ENCODE measurements at places on chromosomes 2 and 18.

DNA sequence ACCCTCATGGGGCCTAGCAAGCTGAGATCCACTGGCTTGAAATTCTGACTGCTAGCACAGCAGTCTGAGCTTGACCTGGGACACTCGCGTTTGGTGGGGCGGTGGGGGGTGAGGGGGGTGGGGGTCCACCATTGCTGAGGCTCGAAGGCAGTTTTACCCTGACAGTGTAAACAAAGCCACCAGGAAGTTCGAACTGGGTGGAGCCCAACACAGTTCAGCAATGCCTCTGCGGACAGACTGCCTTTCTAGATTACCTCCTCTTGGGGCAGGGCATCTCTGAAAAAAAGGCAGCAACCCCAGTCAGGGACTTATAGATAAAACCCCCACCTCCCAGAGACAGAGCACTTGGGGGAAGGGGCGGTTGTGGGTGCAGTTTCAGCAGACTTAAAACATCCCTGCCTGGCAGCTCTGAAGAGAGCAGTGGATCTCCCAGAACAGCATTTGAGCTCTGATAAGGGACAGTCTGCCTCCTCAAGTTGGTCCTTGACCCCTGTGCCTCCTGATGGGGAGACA is 149.7 kb upstream of the TANK start:
- no peak for DNase-seq

GRCh38 chr18:31546476-31546875 is 45.2 kb upstream of the TTR start:
- no peak for DNase-seq

DNA sequence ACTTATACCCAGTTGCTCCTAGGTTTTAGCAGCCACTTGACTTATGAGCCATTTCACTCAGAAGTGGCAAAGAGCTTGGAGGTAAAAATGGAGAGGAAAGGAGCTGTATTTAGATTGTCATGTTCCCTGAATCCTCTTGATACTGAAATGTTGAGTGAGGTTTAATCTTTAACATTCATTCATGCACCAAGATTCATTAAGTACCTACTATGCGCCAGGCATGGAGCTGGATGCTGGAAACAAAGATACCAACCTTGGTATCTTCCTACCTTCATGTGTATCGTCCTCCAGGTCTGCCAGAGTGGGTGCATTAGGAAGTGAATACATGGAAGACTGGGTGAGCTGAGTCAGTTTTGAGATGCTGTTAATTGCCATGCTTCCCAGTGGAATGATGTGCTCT is 23.7 kb downstream of the TPGS2 start:
- no peak for DNase-seq

- no peak for DNase-seq
Measured at GRCh38 chr18:63850020-63850419, 37.5 kb upstream of the SERPINB2 start.

GRCh38 chr2:116499389-116499788 is 1315.1 kb upstream of the DDX18 start:
- no peak for DNase-seq

- DNase-seq, result no peak
Measured at GRCh38 chr2:175057078-175057685, 52.0 kb upstream of the CHN1 start.
